Hematopoietic multipotent progenitor cell (in vitro differentiated cells): ENCODE measurements at places on chromosomes 2 and 18. TPM values are rescaled to one million over a fixed set of nuclear protein-coding genes. Genes with fewer than 3 reads are reported as not detected.
A peak's percentile ranks its signal among the peaks of the same experiment; 100 is the strongest.

PTPRN gene
- under 0.01 TPM for total RNA-seq

REG1B gene
- under 0.01 TPM for total RNA-seq

DTNA gene
- under 0.01 TPM for total RNA-seq

OXER1 gene
- total RNA-seq = 1.3 TPM

GRCh38 chr2:218962859-218963492 lies 3.5 kb downstream of the CDK5R2 start:
- peak; percentile 72 for DNase-seq

- DNase-seq = no peak
These were observed 252.5 kb downstream of the TPGS2 start for GRCh38 chr18:36576339-36576738.

DNA sequence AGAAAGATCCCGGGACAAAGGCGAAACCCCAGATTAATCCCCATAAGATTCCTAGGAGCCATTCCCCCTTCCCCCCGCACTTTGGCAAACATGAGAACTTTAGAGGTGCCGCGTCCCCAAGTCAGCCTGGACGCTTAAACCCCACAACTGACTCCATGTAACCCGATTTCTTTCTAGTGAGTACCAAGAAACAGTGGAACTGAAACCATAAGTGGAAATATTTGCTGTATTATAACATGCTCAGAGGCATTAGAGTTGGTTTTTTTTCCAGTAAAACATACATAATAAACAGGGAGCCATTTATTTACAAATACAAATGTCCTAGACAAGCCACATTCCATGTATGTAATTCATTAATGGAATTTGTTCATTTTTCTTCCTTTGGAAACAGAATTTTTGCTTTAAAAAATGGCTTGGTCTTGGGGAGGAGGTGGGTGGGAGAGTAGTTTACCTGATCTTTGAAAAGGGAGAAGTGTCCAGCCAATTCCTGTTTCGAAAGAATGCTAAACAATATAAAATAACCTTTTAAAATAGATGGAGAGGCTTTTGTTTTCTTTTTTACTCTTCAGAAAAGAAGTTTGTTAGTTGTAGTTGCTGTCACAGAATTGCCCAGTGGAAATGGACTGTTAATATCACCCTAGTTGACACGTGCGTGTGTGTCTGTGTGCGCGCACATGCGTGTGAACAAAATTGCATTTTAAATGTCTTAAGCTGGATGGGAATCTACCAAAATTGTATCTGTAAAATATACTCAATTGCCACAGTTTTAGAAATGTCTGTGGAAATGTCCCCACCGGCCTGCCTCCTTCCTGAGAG lies 10.6 kb downstream of the POU3F3 start:
- no peak for DNase-seq

- DNase-seq = no peak
These were observed 13.0 kb downstream of the ATIC start for GRCh38 chr2:215324811-215325210.

DNA sequence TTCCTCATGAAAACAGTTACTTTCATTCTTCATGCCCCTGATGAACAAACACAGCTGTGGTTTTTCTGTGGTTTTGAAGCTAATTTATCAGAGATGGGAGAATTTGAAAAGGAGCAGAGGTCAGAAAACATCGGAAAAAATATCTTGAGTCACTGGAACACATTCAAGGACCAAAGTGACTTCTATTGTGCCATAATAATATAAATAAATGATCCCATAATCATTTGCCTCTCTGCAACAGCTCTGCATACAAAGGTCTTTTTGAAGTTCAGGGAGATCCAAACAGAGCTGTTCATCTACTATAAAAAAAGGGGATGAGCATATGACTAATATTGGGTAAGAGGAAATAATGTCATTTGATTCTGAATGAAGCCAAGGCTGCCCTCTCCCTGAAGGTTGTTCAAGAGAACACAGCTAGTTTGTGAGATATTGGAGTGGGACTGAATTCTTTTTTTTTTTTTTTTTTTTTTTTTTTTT lies 201.3 kb upstream of the GALNT5 start:
- DNase-seq = no peak

- no peak for DNase-seq
These were observed 11.7 kb upstream of the MSH6 start for GRCh38 chr2:47771211-47771610.
